ENCODE measurements at places on chromosomes 16 and 17. TPM values are rescaled to one million over a fixed set of nuclear protein-coding genes. Genes with fewer than 3 reads are reported as not detected.

GRCh38 chr16:78794581-78795250, 695.3 kb downstream of the WWOX start:
- no peaks in the 10 kb centered on the region for H3K4me1 ChIP-seq
- H3K36me3 ChIP-seq = no peaks in the 10 kb centered on the region
- no peaks in the 10 kb centered on the region for H3K27me3 ChIP-seq
- no peak overlapping the region for H3K27ac ChIP-seq

DNA sequence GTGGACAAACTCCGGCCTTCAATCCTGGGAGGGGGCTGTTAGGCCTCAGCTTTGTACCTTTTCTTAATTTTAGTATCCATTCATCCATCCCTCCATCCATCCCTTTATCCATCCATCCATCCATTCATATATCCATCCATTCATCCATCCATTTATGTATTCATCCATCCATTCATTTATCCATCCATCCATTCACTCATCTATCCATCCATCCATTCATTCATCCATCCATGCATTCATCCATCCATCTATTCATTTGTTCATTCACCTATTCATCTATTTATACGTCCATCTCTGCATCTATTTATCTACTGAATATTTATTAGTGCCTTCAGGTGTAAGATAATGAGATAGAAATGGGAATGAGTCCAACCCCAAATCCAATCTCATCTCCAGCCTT, 26.0 kb upstream of the MMP2 start:
- H3K4me3 ChIP-seq = no peak overlapping the region
- no peak for DNase-seq
- H3K27me3 ChIP-seq = no peaks in the 10 kb centered on the region
- H3K27ac ChIP-seq = no peak overlapping the region
- no peaks in the 10 kb centered on the region for H3K4me1 ChIP-seq
- H3K36me3 ChIP-seq = no peaks in the 10 kb centered on the region

GRCh38 chr17:9247401-9247938, 226.2 kb downstream of the NTN1 start:
- no peaks in the 10 kb centered on the region for H3K36me3 ChIP-seq
- H3K4me1 ChIP-seq = no peaks in the 10 kb centered on the region
- no peak for DNase-seq
- H3K27me3 ChIP-seq = no peaks in the 10 kb centered on the region
- H3K4me3 ChIP-seq = no peak overlapping the region
- no peak overlapping the region for H3K27ac ChIP-seq

DNA sequence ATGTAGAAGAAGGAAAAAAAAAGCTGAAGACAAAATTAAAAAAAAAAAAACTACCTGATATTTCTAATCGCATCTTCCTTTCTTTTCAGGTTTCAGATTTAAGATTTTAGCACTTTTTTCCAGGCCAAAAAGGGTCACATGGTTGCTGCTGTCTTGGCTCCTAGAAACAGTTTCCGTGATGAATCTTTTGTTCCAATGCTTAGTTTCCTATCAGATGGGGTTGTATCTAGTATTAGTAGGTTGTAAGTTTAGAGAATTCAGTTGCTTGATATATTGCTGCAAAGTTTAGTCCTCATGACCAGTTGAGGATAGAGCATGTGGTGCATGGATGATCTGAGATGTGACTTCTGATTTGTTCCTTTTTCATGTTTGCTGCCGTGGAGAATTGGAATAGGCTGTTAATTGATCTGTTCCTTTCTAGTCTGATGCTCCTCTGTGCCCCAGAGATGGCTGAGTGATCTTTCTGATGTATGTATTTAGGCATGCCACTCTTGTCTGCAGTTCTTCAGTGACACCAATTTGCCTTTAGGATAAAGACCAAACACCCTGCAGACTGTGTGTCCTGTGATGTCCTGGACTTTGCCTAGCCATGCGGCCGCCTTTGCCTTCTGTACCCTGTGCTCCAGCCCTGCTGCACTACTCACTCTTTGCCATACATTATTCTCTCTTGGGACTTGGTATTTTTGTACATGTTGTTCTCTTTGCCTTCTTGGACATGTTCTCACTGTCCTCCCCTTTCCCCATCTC, 94.0 kb downstream of the MRTFB start:
- DNase-seq = no peak
- no peaks in the 10 kb centered on the region for H3K4me1 ChIP-seq
- H3K27me3 ChIP-seq = no peaks in the 10 kb centered on the region
- H3K4me3 ChIP-seq = no peak overlapping the region

KRT33A gene
- not detected for total RNA-seq

STAC2 gene
- total RNA-seq = not detected

CALB2 gene
- 47.0 TPM for total RNA-seq

All from adrenal gland (tissue), 19 donors.